Heart right ventricle (tissue), 16 donors: ENCODE measurements at places on chromosomes 7 and 10.

- no peak for DNase-seq
Observed at GRCh38 chr7:14389181-14389591, 399.7 kb upstream of the ETV1 start.

DNA sequence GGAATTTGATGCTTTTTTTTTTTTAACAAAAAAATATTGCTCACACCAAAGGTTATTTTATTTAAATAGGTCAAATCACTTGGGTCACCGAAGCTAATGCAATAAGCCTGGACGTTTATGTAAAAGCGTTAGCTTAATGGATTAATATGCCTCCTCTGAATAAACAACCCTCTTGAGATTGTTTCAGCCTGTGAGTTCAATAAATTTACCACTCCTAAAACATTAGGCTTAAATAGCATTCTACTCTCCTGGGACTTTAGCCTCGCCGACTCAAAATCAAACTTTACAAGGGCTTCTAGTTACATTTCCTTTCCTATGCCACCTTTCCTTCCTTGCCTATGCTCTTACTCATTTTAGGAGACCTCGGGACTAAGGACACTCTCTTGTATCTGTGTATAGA, 79.3 kb downstream of the DNAJB9 start:
- DNase-seq, result no peak

GRCh38 chr7:138848056-138848980, 50.3 kb upstream of the ATP6V0A4 start:
- no peak for DNase-seq

DNA sequence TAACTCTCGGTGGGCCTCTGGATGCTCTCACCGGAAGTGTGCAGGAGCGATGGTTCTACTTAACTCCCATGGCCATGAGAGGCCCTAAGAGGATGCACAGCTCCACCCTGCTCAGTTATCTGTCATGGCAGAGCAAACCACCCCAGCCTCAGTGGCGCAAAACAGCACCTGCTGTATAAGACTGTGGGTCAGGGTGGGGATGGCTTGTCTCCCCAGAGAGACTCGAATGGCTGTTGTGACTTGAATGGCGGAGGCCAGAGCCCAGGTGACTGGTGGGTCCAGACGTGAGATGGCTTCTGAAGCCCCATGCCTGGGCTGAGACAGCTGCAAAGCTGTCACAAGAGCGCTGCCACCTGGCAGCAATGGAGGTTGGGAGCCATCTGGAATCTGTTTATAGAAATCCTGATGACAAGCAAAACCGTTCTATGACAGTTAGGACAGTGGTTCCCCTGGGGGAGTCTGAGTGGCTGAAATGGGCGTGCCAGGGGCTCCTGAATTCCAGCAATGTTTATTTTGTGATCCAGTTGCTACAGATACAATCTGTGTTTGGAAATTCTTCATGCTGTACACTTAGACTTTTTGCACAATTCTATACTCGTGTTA, 490.5 kb downstream of the TCERG1L start:
- no peak for DNase-seq

- DNase-seq, result no peak
Observed at GRCh38 chr7:102167254-102167653, 119.4 kb upstream of the SH2B2 start.

DNA sequence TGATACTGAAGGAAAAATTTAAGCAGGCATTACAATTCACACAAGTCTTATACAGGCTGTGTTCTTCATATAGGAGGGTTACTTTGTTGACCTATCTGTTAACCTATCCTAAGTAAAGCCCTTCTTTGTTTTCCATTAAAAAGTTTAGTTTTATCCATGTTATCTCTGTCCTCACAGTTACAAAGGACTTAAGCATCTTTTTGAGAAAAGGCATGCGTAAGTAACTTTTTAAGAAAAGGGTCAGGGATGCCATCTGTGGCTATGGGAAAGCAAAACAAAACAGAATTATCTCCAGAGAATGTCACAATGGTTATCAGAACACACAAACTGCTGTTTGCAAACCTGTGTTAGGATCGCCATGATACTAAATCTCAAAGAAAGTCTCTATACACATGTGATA, 295.8 kb upstream of the MTPN start:
- no peak for DNase-seq

- DNase-seq, result no peak
Observed at GRCh38 chr10:22583683-22584082, 130.7 kb downstream of the PIP4K2A start.

- no peak for DNase-seq
Observed at GRCh38 chr10:82660205-82660604, 785.2 kb downstream of the NRG3 start.

- no peak for DNase-seq
Observed at GRCh38 chr7:50470250-50471163, 20.4 kb upstream of the FIGNL1 start.

DNA sequence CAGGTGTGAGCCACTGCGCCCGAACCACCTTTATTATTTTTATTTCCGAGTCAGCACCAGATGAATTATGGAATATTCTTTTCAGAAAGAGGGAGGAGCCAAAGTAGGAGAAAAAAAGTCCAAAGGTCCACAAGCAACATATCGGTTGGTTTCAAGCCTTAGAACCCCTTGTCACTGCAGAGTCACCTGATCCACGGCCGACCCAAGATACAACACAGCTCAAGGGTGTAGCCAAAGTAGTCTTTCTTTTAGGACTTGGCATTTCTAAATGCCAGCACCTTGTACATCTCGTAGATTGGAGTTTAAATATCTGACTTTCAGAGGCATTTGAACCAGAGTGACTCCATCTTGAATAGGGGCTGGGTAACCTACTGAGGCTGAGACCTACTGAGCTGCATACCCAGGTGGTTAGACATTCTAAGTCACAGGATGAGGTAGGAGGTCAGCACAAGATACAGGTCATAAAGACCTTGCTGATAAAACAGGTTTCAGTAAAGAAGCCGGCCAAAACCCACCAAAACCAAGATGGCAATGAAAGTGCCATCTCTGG, 113.9 kb upstream of the ANLN start:
- DNase-seq, result no peak

DNA sequence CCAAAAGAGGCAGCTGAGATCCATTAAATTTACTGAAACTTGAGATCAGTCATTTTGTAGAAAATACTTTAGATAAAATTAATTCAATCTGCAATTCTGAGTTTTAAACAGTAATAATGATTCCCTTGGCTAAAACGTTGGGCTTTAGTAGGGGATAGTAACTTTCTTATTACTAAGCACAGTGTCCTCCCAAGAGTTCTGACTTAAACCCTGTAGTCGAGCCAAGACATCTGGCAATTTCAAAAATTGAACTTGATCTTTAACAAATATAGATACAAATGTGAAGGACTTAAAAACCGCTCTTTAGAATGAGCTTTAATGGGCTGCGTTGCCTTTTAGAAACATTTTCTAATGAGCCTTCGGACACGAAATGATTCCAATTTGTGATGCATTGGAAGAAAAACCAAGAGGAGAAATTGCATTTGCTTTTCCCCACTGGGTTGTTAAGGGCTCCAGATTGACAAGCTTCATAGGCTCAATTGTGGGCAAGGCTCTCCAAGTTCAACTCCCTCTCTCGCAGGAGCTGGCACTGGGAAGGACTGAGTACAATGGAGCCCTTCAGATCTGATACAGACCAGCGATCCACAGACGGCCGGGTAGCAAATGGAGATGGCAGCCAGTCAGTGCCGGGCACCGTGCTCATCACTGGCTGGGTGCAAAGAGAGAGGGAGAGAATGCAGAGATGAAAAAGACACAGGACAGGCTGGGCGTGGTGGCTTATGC, 921.3 kb upstream of the AUTS2 start:
- no peak for DNase-seq

DNA sequence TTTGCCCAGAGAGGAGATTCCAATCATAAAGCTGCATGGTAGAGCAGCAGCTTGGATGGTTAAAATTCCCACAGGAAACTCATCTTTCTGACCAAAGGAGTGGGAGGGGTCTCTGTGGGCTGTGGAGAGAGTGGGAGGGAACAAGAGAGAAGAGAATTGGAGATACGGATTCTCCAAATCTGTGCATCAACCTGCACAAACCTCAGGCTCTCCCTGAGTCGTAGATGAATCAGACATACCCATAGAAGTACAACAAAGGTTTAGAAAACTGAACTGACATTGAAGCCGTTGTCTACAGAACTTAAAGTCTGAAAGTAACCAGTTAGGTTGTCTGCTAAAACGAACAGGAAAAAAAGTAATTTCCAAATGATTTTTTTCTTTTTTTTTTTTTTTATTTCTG, 41.9 kb downstream of the CYCS start:
- DNase-seq, result no peak

DNA sequence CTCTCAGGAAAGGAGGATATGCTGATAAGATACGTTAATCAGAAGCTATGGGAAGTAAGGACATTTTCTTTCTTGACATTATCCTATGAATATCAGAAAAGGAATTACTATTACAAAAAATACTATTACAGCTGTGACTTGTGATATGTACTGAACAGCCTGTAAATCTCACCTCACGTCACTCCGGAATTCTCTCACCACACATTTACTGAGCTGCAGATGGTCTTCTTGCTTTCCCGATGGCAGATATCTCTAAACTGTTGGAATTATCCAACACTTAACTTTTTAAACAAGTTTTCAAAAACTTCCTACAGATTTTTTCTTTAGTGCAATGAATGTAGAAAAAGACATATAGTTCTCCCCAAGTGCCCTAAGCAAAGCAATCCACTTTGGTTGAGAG, 313.4 kb downstream of the GPR37 start:
- no peak for DNase-seq

GRCh38 chr7:43559171-43559945, 23.6 kb upstream of the STK17A start:
- no peak for DNase-seq

GRCh38 chr10:102773986-102774385, 30.2 kb downstream of the WBP1L start:
- DNase-seq, result no peak

- DNase-seq, result no peak
Observed at GRCh38 chr10:130934293-130935127, 377.0 kb downstream of the TCERG1L start.

DNA sequence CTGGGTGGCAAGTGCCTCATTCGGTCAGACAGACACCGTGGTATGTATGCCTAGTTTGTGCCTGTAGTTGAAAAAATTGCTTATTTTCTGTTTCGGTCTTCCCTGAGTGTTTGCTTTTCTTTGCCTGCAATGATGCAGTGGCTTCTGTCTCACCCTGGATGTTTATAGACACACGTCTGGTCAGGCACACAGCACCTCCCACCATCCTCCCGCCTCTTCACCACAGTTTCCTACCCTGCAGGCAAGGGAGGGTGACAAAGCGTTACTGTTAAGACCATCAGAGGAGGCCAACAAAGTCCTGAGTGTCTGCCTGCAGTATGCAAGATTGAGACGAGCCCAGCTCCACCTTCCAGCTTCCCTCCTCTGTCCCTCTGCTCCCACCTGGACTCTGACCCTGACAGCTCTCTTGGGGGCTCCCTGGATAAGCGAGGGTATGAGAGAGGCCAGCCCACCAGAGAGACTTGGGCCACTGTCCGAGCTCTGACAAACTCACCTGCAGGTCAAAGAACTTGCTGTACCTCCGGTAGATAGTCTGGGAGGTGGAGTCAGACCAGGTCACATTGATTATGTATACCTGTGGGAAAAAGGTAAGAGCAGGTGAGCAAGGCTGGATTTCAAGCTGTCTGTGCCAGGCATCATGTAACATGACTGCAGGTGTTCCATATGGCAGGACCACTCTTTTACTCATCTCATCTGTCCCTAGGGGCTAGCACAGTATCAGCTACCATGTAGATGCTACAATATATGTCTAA, 54.4 kb downstream of the SH3PXD2A start:
- no peak for DNase-seq

DNA sequence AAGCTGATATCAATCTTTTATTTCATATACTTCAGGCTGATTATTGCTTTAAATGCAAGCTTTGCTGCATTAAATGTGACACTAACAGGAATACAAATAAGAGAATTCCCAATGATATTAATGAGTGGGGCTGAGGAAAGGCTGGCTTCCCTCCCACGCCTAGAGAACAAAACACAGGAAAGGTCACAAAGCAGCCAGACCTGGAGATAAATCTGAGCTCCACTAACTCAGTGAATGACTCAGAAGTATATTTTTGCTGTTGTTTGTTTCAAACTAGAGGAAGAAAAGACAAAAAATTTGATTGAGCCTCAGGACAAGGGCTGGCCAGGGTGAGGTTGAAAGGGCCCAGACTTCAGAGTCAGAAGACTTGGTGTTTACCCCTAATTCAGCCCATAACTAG, 88.1 kb downstream of the XPNPEP1 start:
- DNase-seq, result no peak

- no peak for DNase-seq
Observed at GRCh38 chr10:122303271-122304053, 32.4 kb downstream of the BTBD16 start.

DNA sequence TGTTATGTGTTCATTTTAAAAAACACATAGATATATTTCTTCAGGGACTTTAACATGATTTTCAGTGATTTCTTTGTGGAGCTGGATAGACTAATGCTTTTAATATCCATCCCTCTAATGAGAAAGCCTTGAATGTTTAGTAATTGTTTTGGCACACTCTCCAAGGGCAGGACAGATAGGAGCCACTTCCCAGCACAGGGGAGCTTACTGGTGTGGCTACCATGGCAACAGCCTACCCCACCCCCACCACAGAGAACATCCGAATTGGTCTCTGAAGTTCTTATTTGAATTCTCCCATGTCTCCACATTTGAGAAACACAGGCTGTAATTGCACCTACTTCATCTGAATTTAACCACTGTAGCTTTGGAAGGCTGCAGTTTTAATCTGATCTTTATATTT, 87.7 kb downstream of the PRKG1 start:
- peak; percentile 44 for DNase-seq

DNA sequence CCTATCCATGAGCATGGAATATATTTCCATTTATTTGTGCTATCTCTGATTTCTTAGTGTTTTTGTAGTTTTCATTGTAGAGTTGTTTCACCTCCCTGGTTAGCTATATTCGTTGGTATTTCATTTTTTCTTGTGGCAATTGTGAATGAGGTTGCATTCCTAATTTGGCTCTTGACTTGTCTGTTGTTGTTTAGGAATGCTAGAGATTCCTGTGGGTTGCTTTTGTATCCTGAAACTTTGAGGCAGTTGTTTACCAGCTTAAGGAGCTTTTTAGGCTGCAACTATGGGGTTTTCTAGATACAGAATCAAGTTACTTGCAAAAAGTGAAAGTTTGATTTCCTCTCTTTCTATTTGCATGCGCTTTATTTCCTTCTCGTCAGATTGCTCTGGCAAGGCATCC, 304.7 kb upstream of the GRM3 start:
- DNase-seq, result no peak

DNA sequence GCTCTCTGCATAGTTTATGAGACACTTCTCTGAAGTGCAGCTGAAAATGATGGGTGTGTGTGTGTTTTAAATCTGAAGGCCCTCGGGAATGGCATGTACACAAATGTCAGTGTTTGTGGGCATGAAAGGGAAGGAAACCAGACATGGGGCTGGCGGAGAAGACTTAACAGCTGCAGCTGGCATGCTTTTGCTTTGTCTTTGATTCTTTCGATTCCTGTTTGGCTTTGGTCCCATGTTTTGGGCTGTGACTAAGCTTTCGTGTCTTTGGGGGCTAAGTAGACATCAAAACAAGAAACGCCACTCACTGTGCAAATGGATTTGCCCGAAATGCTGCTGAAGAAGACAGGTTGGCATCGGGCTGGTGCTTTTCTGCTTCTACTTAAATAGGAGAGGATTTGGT, 179.3 kb downstream of the PFKFB3 start:
- DNase-seq, result peak; percentile 28

- DNase-seq, result no peak
Observed at GRCh38 chr7:159095979-159096411, 48.7 kb downstream of the VIPR2 start.
